Muscle of leg (tissue), 16 donors: ENCODE measurements at places on chromosomes 2 and 18. TPM values are rescaled to one million over a fixed set of nuclear protein-coding genes. Genes with fewer than 3 reads are reported as not detected.

DNA sequence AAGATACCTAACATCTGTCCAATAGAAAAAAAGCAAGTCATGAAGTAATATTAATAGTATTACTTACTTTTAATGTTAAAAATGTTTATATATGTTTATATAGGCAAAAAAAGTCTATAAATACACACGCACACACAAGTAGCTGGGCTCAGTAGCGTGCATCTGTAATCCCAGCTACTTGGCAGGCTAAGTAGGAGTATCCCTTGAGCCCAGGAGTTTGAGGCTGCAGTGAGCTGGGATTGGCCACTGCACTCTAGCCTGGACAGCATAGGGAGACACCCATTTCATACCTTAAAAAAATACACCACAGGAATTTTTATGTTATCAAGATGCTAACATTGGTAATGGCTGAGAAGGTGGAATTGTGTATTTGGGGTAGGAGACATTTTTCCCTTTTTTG lies 17.4 kb upstream of the AFTPH start:
- no peak overlapping the region for H3K27ac ChIP-seq
- no peaks in the 10 kb centered on the region for H3K36me3 ChIP-seq
- H3K4me1 ChIP-seq, result no peaks in the 10 kb centered on the region
- DNase-seq, result peak; percentile 63

- no peaks in the 10 kb centered on the region for H3K4me1 ChIP-seq
- no peaks in the 10 kb centered on the region for H3K36me3 ChIP-seq
- no peak overlapping the region for H3K27ac ChIP-seq
Observed at GRCh38 chr18:1102848-1103247, 198.2 kb downstream of the ADCYAP1 start.

DNA sequence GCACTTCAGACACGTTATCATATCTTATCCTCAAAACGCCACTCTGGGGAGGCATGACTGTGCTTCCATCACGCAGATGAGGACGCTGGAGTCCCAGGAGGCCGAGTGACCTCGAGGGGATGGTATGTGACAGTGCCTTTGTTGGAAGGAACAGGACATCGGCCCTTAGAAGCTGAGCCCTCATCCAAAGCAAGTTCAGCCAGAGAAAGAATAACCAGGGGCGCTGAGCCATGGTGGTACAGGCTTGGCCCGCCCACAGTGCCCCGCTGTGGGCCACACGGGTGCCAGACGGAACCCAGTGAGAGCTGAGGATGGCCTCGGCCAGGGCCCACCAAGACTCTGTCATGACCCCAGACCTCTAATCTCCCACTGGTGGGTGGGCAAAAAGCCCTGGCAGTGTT lies 31.3 kb downstream of the HS1BP3 start:
- no peak overlapping the region for H3K4me3 ChIP-seq
- H3K36me3 ChIP-seq, result peaks cover 40% of the 10 kb centered on the region
- peak overlapping the region; percentile 95 for H3K27ac ChIP-seq
- DNase-seq, result no peak

DNA sequence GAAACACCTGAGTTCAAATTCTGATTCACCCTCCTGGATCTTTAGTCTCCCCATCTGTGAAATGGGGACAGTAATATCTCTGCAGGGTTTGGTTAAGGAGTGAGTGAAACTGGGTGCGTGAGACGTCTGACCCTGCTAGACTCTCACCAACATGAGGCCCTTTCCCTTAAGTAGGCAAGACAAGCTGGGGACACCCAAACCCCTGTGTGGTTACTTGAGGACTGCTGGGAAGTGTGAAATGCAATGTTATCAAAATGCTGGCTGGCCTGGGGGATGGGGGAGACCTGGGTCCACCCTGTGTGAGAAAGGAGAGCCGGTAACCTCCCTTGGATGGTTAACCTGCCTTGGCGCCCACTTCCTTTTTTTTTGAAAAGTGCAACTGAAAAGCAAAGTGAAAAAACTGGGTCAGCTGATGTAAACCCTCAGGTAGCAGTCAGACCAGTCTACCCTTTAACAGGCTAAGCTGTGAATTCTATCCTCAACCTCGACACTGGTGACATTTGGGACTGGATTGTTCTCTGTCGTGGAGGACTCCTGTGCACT lies 82.3 kb downstream of the INPP5D start:
- no peaks in the 10 kb centered on the region for H3K36me3 ChIP-seq
- no peak overlapping the region for H3K4me3 ChIP-seq
- no peak for DNase-seq
- peaks cover 11% of the 10 kb centered on the region for H3K27me3 ChIP-seq
- no peaks in the 10 kb centered on the region for H3K4me1 ChIP-seq
- no peak overlapping the region for H3K27ac ChIP-seq

- H3K27me3 ChIP-seq, result no peaks in the 10 kb centered on the region
- H3K4me1 ChIP-seq, result peaks cover 35% of the 10 kb centered on the region
- DNase-seq, result peak; percentile 80
Observed at GRCh38 chr2:3864943-3865865, 161.8 kb downstream of the DCDC2C start.

GRCh38 chr18:41769265-41769664 lies 185.8 kb upstream of the PIK3C3 start:
- no peak for DNase-seq
- no peak overlapping the region for H3K4me3 ChIP-seq
- no peak overlapping the region for H3K27ac ChIP-seq
- no peaks in the 10 kb centered on the region for H3K36me3 ChIP-seq
- no peaks in the 10 kb centered on the region for H3K27me3 ChIP-seq
- no peaks in the 10 kb centered on the region for H3K4me1 ChIP-seq

DNA sequence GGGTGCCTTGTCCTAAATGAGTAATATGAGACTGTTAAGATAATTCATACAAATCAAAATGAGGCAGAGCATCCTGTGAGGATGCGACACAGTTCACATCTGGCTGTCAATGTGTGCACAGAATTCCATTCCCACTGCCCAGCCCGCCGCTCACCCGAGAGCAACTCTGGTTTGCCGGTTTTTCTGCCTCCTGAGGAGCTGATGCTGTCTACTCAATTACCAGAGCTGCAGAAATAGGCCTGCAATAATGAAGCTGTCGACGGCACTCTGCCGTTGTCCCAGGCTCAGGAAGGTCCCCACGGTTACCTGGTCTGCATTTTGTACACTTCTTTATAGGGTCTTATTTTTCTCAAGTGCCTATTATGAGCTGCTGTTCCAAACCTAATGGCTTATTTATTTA lies 55.7 kb upstream of the LYPD1 start:
- H3K27ac ChIP-seq, result no peak overlapping the region
- no peaks in the 10 kb centered on the region for H3K27me3 ChIP-seq
- no peak overlapping the region for H3K4me3 ChIP-seq
- no peak for DNase-seq

DNA sequence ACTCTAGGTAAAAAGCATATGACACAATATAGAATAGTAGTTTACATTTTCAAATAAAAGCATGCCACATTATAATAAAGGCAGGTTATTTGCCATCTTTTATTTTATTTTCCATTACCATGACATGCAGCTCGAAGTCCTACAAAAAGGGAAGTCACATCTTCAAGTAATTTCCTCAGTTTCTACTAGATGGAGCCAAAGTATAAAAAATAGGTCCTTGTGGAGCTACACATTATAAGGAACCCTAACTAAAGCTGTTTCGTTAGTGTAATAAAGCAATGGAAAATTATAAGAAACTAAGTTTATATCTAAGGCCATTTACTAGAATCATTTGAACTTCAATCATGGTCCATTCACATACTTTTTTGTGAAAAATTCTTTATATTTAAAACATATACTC lies 674.5 kb downstream of the KCNJ3 start:
- DNase-seq, result peak; percentile 32
- H3K27me3 ChIP-seq, result no peaks in the 10 kb centered on the region
- no peaks in the 10 kb centered on the region for H3K36me3 ChIP-seq
- H3K27ac ChIP-seq, result no peak overlapping the region
- H3K4me3 ChIP-seq, result no peak overlapping the region

TXNDC2 gene
- total RNA-seq, result 0.04 TPM

NEU4 gene
- 6.7 TPM for total RNA-seq

- DNase-seq, result no peak
- H3K27me3 ChIP-seq, result no peaks in the 10 kb centered on the region
- H3K36me3 ChIP-seq, result peaks cover 3% of the 10 kb centered on the region
- H3K4me3 ChIP-seq, result no peak overlapping the region
- no peak overlapping the region for H3K27ac ChIP-seq
- no peaks in the 10 kb centered on the region for H3K4me1 ChIP-seq
Observed at GRCh38 chr18:9791991-9792390, 83.9 kb downstream of the RAB31 start.

DNA sequence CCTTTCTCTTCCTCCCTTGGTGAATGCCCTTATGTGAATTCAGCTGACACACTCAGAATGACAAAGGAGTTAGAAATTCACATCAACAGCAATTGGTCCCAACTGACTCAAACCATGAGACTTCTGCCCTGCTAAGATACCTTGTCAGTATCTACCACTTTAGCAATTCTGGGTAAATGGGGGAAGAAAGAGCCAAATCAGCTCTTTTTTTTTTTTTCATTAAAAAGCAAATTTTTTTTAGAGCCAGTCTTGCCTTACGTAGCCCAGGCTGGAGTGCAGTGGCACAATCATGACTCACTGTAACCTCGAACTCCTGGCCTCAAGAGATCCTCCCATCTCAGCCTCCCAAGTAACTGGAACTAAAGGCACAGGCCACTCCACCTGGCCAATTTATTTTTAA lies 1.7 kb upstream of the PPP4R1 start:
- H3K4me3 ChIP-seq, result no peak overlapping the region
- no peaks in the 10 kb centered on the region for H3K27me3 ChIP-seq
- peaks cover 3% of the 10 kb centered on the region for H3K36me3 ChIP-seq
- peaks cover 9% of the 10 kb centered on the region for H3K4me1 ChIP-seq
- H3K27ac ChIP-seq, result no peak overlapping the region
- DNase-seq, result no peak

CPO gene
- 0.13 TPM for total RNA-seq

DNA sequence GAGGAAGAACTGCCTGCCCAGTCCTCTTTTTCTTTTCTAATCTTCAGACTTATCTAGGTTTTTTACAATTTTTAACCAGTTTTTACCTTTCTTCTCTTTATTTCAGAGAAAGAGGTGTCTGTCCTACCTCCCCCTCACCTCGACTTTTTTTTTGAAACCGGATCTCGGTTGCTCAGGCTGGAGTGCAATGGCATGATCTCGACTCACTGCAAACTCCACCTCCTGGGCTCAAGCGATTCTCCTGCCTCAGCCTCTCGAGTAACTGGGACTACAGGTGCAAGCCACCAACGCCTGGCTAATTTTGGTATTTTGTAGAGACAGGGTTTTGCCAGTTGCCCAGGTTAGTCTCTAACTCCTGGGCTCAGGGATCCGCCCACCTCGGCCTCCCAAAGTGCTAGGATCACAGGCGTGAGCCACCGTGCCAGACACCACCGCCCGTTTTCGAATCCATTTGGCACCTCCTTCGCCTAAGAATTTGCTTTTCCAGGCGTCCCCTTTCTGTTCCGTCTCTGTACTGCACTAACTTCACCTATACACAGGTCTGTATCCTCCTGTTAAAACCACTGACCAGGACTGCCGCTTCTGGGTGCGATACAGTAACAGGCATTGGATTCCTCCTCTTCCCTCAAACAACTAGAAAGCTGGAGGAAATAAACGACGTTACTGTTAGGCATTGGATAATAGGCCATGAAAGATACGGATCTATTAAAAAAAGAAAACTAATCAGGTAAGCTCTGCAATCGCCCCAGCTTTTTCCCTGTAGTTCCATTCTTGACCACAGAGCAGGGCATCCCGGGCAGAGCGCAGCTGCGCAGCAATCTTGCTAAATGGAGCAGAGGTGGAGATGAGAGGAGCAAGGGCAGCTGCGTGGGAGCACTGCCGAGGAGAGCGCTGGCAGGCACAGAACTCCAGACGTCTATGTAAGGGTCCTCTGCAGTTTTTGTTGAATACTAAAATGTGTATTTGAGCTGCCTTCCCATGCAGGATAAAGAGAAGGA lies 69.9 kb downstream of the ZC3H6 start:
- no peak overlapping the region for H3K27ac ChIP-seq
- no peak for DNase-seq
- no peaks in the 10 kb centered on the region for H3K27me3 ChIP-seq

- no peaks in the 10 kb centered on the region for H3K36me3 ChIP-seq
- no peaks in the 10 kb centered on the region for H3K4me1 ChIP-seq
- no peak overlapping the region for H3K27ac ChIP-seq
- no peaks in the 10 kb centered on the region for H3K27me3 ChIP-seq
Observed at GRCh38 chr2:52454962-52455361, 1312.6 kb upstream of the CHAC2 start.

AKAIN1 gene
- total RNA-seq, result 0.18 TPM

TNP1 gene
- total RNA-seq, result 0.31 TPM

C2orf81 gene
- 1.4 TPM for total RNA-seq

GRCh38 chr18:80108121-80108536 lies 933 bp upstream of the ADNP2 start:
- peak; percentile 21 for DNase-seq
- H3K4me1 ChIP-seq, result peaks cover 8% of the 10 kb centered on the region
- no peak overlapping the region for H3K27ac ChIP-seq
- H3K36me3 ChIP-seq, result no peaks in the 10 kb centered on the region

DNA sequence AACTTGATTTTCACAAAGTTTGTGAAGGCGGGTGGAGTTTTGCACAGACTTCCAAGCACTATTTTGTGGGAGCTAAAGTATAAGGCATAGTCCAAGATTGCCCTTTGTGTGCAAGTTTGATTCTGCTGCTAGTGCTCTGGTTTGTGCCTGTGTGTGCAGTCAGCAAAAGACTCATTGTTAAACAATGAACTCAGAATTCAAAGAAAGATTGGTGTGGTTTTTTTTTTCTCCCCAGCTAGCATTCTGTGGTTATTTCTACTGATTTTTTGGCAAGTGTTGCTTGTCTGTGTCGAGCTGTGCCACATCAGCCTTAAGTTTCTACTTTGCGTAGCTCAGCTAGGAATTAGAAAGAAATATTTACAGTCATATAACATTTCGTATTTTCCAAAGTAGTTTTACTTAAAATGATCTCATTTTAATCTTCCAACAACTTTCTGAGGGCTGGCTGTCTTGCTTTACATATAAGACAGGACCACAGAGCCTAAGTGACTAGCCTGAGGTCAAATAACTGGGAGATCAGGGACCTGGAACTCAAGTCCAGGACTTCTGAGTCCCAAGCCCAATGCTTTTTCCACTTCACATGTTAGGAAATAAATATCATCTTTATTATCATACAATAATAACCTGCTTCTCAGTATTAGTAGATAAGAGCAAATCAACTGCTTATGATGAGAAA lies 69.8 kb downstream of the BABAM2 start:
- DNase-seq, result peak; percentile 25
- H3K27me3 ChIP-seq, result no peaks in the 10 kb centered on the region
- no peak overlapping the region for H3K27ac ChIP-seq
- no peaks in the 10 kb centered on the region for H3K4me1 ChIP-seq

CACNB4 gene
- total RNA-seq, result 7.2 TPM

GRCh38 chr18:54013452-54013851 lies 211.0 kb downstream of the MBD2 start:
- no peak for DNase-seq
- no peaks in the 10 kb centered on the region for H3K27me3 ChIP-seq
- no peaks in the 10 kb centered on the region for H3K4me1 ChIP-seq
- no peaks in the 10 kb centered on the region for H3K36me3 ChIP-seq
- H3K4me3 ChIP-seq, result no peak overlapping the region
- no peak overlapping the region for H3K27ac ChIP-seq
